ENCODE measurements at places on chromosomes 13 and 19.

GRCh38 chr19:6481541-6482342, at the start of gene DENND1C:
TSS of gene DENND1C (minus strand) at chr19:6481787. CDS start at chr19:6481695, 92 bp downstream.
- peak; percentile 87 for DNase-seq

DNA sequence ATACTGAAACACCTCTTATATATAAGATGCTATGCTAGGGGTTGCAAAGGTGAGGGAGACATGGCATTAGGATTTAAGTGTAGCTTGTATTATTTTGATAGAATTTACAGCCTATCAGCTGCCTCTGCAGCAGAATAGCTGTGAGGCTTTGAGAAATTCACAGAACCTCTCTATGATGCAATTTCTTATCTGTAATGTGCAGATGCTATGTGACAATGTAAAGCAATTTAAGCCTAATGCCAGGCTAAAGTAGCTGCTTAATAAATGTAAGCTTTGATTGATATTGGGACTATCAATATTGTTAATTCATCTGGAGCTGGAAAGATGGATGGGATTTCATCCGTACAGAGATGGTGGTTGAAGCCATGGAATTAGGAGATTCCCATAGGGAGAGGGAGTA, 1.6 kb downstream of the ADGRE3 start:
- no peak for DNase-seq

GRCh38 chr19:48962029-48962848, 2.9 kb upstream of the FTL start:
- peak; percentile 95 for DNase-seq

DNA sequence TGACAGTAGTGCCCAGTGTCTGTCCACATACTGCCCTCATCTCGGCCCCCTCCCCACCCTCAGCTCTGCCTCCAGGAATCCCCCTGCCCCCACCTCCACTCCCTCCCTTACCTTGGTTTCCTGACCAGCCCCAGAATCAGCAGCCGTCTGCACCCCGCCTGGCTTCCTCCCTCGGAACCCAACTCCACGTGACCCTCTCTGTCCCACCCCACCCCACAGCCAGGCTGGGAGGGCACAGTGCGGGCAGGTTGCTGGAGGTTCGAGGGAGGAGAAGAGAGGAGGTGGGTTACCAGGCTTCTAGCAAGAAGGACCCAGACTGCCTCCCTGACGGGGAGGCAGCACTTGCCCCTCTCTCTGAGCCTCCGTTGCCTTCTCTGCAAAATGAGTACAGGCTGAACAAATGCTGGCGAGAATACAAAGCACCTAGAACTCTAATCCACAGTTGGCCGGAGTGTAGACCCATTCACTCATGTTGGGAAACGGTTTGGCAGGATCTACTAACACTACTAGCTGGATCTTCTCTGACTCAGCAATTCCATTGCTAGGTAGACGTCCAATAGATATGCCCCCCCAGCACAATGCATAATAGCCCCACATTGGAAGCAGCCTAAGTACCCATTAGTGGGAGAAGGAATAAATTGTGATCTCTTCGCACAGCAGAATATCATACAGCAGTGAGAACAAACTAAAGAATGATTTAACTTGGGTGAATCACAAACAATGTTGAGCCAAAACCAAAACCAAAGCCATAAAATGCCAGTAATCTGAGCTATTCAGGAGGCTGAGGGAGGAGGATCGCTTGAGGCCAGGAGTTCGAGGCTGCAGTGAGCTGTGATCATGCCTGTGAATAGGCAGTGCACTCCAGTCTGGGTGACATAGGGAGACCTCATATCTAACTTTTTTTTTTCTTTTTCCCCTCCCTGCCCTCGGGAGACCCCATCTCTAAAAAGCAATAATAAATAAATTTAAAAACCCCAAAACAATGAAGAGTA, at the start of gene RASAL3:
TSS of gene RASAL3 (minus strand) at position 151 of the 992 bp plus-strand sequence. CDS start 186 bp downstream, outside the sequence.
- peak; percentile 81 for DNase-seq

GRCh38 chr13:70666883-70667556, 558.8 kb upstream of the KLHL1 start:
- DNase-seq = no peak

- no peak for DNase-seq
Measured at GRCh38 chr13:66888698-66889097, 341.4 kb downstream of the PCDH9 start.

GRCh38 chr13:66483712-66484111, 746.4 kb downstream of the PCDH9 start:
- DNase-seq = no peak

GRCh38 chr13:105089858-105090643, 1445.4 kb downstream of the EFNB2 start:
- no peak for DNase-seq
